Chondrocyte (in vitro differentiated cells): ENCODE measurements at places on chromosomes 6 and 20.
A peak's percentile ranks its signal among the peaks of the same experiment; 100 is the strongest.

DNA sequence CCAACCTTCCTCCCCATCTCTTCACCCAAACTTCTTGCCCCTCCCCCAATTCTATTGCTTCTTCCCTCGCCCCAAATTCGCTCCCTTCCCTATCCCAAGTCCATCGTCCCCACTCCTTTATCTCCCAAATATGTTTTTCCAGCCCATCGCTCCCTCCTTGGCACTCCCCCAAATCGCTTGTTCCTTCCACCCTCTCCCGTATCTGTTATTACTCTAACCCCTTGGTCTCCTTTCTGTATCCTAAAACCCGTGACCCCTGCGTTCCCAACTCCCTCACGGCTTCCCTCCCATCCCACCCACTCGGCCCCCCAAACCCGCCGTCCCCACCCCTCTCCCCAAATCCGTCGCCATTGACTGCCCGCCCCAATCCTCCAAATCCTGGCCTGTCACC, 584 bp downstream of the MTCH1 start:
- DNase-seq, result no peak

DNA sequence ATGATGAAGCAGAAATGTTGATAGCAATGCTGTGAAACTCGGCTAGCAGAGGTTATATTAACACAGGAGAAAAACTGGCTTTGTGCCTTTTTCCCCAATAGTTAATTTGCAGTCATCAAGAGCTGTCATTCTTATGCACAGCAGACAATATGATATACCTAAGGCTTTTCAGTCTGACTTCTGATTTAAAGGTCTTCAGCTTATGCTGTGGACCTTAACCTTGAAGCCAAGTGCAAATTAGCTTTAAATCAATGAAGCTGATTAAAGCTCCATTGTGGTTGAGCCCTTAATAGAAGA, 171.6 kb upstream of the ID4 start:
- DNase-seq, result no peak

GRCh38 chr6:166476061-166476591, 93.4 kb upstream of the MPC1 start:
- DNase-seq, result no peak

DNA sequence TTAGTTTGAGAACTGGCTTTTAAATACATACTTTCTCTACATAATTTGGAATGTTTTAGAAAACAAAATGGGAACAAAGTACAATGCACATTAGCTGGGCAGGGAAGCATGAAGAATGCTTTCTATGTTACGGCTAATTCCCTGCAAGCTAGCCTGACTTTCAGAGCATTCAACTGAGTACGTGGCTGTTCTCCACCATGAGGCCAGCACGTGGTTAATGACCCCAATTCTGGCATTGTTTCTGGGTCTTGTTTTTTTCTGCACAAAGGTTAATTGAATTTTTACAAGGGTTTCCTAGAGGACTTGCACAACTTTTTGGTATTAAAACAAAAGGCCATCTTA, 208.6 kb upstream of the AGPAT4 start:
- no peak for DNase-seq

DNA sequence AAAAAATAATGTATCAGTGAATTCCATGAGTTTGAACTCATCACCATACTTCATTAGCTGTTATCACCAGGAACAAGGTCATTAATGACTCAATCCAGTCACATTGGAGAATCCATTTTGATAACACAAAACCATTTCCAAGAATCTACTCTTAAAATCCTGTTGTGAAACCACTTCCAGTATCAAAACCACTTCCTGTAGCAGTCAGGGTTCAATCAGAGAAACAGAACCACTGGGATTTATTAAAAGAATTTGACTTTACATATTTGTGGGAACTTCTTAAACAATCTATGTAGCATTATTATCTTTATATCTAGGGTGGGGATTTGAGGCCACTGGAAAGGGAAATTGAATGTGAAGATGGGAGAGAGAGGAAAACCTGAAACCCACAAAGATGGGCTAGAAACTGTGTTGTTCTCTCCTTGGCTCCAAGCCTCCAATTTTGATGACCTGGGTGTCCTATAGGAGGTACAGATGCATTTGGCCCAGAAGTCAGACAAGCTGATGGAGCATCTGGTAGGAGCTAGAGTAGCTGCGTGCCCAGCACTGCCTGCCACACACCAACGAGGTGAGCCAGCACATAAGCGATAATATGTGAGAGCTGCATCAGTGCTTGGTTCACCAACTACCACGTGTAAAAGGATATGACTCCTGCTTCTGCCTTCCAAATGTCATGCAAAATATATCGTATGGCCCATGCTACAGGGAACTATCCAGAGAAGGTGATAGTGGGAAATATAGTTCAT, 117.0 kb downstream of the TMEM200A start:
- no peak for DNase-seq

DNA sequence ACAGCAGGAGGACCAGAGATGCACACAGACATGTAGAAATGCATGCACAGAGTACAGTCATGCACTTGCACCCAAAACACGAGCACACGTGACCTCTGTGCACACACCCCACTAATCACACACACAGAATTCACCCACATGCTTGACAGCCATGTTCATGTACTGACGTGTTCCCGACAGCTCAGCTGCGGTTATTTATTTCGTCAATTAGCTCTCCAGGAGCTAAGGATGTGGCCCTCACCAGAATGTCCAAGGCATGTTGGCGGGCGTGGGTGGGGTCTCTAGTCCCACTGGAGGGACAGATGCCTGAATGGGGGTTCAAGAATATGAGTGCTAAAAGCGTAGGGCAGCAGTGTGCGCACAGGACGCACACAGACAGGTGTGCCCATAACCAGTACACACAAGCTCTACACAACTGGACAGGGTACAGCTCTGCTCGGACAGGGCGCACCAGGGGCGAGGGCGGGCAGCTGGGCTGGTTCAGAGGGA, 571 bp upstream of the PRPF6 start:
- no peak for DNase-seq

GRCh38 chr6:36947570-36948351, 6.8 kb upstream of the PI16 start:
- peak; percentile 37 for DNase-seq

DNA sequence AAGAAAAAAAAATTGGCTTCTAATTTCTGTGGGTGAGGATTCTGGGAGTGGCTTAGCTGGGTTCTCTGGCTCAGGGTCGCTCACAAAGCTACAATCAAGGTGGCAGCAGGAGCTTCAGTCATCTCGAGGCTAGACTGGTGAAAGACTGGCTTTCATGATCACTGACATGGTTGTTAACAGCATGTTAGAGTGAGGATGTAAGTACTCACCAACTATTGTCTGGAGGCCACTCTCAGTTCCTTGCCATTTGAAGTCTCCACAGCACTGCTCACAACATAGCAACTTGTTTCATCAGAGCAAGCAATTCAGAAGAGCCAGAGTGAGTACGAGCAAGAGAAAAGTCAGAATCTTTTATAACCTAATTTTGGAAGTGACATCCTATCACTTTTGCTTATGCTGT, 145.7 kb upstream of the PRSS16 start:
- no peak for DNase-seq

DNA sequence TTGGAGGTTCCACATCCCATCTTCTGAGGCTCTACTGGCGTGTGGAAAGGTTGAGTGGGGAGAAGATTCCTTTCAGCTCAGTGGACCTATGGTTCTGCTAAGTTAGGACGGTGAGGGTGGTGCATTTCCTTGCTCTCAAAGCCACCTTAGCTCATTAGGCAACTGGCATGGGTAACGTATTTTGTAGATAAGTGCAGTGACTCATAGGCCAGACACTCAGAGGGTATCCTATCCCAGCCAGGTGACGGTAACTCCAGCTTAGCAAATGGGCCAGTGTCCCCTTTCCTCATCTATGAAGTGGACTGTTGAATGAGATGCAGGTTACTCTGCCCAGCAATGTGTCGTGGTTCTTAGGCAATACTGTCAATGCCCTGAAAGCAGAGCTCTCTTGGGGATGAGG, 3.7 kb downstream of the RPS6KA2 start:
- no peak for DNase-seq

- DNase-seq, result no peak
These were observed 73.4 kb upstream of the SIM1 start for GRCh38 chr6:100538086-100538485.

DNA sequence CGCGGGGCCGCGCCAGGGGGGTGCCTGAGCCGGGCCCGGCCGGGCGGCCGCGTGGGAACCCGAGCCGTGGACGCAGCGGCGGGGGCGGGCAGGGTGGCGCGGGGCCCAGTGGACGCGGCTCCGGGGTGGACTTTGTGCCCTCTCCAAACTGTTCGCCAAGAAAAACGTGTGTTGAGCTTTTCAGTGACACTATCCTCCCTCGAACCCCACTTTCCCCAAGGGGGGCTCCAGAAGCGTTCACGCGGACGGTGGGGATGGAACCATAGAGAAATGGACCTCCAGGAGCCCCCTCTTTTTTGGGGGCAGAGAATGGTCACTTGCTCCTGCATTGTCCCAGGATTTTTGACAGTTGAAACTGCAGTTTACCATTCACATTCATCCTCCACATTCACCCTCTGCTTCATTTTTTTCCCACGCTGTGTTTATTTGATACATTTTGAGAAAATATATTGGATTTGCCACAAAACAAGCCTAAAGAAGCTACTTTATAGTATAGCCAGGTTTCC, 2.9 kb upstream of the HIVEP1 start:
- DNase-seq, result no peak

DNA sequence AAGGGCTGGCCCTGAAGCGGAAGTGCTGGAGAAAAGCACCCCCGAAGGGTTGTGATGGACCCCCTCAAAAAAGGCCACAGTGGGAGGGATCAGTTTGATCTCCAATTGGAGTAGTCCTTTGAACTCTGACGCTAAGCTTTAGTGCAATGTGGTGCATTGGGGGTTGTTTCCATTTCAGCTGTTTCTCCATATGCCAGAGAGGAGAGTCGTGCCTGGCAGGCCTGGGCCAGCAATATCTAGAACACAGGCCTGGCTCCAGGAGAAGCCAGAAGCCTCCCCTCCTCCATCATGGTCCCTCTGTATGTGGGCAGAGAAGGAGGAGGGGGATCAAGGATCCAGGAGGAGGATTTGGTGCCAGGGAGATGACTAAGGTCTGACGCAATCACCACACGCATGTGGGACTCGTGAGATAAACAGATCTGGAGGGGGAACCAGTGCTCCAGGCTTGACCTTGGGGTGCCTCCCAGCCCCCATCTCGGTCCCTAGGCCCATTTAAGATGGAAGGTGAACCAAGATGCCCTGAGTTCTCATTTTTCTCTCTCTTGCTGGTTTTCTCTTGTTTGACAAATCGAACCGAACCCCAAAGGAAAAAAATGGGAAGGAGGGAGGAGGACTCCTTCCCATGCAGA, 517.4 kb upstream of the JARID2 start:
- DNase-seq, result no peak

- no peak for DNase-seq
These were observed 9.4 kb upstream of the STXBP5 start for GRCh38 chr6:147194652-147195411.

- no peak for DNase-seq
These were observed 6.2 kb downstream of the JPH2 start for GRCh38 chr20:44180814-44181213.

- no peak for DNase-seq
These were observed 424.8 kb downstream of the QKI start for GRCh38 chr6:163839296-163839695.

- no peak for DNase-seq
These were observed 96.8 kb upstream of the NFATC2 start for GRCh38 chr20:51639206-51639832.

DNA sequence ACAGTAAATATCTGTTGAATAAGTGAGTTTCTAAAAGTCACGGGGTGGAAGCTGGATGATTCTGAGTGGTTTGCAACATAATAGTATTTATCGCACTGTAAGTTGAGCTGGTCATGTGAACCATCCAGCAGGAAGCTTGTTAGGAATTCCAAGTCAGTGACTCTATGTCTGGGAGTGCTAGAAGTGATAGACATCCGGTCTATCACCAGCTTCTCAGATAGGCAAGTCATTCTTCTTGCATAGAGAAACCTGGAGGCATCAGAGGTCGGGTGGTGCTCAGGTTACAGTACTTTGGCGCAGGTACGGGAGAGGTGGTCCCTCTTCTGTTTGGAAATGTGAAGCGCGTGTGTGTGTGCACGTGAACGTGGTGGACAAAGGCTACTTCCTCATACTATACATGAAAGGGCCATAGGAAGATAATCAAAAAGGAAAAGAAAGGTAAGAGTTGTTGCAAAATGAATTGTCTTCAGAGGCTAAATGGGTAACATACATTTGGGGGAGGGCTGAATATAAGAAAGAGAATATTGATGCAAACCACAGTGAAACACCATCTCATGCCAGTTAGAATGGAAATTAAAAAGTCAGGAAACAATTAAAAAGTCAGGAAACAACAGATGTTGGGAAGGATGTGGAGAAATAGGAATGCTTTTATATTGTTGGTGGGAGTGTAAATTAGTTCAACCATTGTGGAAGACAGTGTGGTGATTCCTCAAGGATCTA, 299.3 kb upstream of the ZFP64 start:
- no peak for DNase-seq

GRCh38 chr20:59421089-59421488, 120.7 kb downstream of the EDN3 start:
- no peak for DNase-seq

- DNase-seq, result no peak
These were observed 2.7 kb downstream of the EPB41L2 start for GRCh38 chr6:131060311-131060710.

DNA sequence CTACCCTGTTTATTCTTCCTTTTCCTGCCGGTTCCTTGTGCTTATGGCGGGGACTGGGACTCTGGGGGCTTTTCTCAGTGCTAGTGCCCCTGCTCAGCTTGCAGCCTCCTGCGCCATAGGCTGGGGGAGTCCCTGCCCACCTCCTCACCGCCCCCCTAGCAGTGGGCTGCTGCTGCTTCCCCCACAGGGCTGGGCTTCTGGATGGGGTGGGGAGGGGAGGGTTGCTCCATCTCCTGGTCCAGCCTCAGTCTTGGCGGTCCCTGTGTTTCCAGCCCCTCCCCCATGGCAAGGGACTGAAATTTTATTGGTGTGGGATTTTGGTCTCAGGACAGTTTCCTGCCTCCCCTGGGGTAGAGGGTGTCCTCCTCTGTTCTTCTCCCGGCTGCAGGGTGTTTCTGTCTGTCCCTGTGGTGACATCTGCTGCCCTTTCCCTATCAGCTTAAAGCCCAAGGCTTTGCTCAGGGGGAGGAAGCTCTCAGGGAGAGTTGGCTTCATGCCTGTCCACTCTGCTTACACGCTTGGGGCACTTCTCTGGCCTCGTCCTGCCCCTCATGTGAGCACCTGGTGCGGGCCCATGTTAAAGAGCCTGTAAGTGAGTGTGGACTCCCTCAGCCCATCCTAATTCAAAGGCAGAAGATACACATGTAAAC, 100.6 kb downstream of the HIVEP1 start:
- DNase-seq, result no peak
